ENCODE measurements at places on chromosomes 12 and 14.

DNA sequence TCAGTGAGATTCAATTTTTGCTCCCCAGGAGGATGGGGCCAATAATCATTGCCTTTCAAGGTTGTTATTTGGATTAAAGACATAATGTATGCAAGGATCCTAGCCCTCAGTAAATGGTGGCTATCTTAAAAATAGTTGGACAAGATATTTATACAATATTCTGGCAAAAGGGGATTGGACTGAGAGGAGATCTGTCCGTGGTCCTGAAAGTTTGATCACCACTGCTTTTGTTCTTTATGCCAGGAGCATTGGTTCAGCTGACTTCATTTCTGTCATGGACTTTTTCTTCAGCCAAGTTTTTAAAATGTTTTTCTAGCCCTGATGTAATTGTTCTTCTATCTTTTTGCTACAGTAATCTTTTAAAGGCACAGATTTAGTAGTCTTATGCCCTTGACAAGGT lies 70.2 kb upstream of the TCL1A start:
- H3K27me3 ChIP-seq: no peaks in the 10 kb centered on the region
- H3K4me3 ChIP-seq: no peak overlapping the region
- no peak overlapping the region for H3K27ac ChIP-seq
- no peaks in the 10 kb centered on the region for H3K36me3 ChIP-seq
- DNase-seq: no peak

DNA sequence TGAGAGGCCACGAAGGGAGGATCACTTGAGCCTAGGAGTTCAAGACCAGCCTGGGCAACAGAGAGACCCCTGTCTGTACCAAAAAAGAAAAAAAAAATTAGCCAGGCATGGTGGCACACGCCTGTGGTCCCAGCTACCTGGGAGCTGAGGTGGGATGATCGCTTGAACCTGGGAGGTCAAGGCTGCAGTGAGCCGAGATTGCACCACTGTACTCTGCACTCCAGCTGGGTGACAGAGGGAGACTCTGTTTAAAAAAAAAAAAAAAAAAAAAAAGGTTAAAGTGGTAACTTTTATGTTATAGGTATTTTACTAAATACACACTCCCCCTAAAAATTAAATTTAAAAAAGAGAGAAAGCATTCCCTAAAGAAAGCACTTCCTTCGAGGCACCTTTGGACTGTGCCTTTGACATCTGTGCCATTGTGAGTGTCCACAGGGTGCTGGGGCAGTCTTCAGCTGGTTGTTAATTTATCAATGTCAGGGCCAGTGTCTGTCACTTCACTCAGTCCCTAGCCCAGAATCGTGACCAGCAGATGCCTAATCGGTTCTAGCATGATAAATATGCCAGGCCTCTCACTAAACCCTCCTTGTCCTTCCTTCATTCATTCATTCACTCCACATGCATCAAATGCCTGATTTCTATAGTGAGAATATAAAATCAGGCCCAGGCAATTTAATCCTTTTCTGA lies 63.1 kb downstream of the B4GALNT3 start:
- H3K4me1 ChIP-seq: no peaks in the 10 kb centered on the region
- no peak overlapping the region for H3K27ac ChIP-seq
- no peak overlapping the region for H3K4me3 ChIP-seq
- no peak for DNase-seq

- DNase-seq: no peak
- H3K27me3 ChIP-seq: peaks cover 4% of the 10 kb centered on the region
- H3K36me3 ChIP-seq: no peaks in the 10 kb centered on the region
Measured at GRCh38 chr12:106632797-106633450, 50.1 kb downstream of the RFX4 start.

GRCh38 chr14:25044106-25044698 lies 5.7 kb downstream of the STXBP6 start:
- peaks cover 21% of the 10 kb centered on the region for H3K27me3 ChIP-seq
- no peak for DNase-seq
- H3K4me3 ChIP-seq: no peak overlapping the region
- H3K4me1 ChIP-seq: no peaks in the 10 kb centered on the region

DNA sequence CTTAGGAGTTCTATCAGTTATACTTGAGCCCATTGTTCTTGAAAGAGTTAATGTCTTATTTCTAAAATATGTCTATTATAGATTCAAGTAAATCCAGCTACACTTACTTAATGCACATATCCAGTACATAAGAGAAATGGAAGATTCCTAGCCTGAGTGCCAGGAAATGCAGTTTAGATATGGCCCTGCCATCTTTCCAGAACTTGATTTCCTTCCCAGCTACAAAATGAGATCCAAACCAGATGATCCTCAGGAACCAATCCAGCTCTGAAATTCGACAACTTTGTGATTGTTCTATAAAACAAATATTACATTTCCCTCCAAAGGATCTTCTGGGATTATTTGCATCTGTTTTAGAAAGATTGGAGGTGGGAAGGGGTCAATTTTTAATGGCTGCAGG lies 317.3 kb upstream of the GARIN6 start:
- DNase-seq: no peak
- no peak overlapping the region for H3K27ac ChIP-seq
- no peaks in the 10 kb centered on the region for H3K4me1 ChIP-seq
- no peaks in the 10 kb centered on the region for H3K27me3 ChIP-seq
- no peak overlapping the region for H3K4me3 ChIP-seq

- H3K4me3 ChIP-seq: peak overlapping the region; percentile 76
- peak overlapping the region; percentile 98 for H3K27ac ChIP-seq
- no peaks in the 10 kb centered on the region for H3K27me3 ChIP-seq
- H3K4me1 ChIP-seq: peaks cover 88% of the 10 kb centered on the region
- peaks cover 53% of the 10 kb centered on the region for H3K36me3 ChIP-seq
- no peak for DNase-seq
Measured at GRCh38 chr14:61344437-61345150, 23.2 kb downstream of the PRKCH start.

- no peak overlapping the region for H3K4me3 ChIP-seq
- peaks cover 46% of the 10 kb centered on the region for H3K4me1 ChIP-seq
- no peaks in the 10 kb centered on the region for H3K27me3 ChIP-seq
- peaks cover 53% of the 10 kb centered on the region for H3K36me3 ChIP-seq
Measured at GRCh38 chr12:104538891-104539462, 82.2 kb downstream of the CHST11 start.

All from T-helper 2 cell treated with Interferon-gamma antibody and Interleukin-4, amounts not matched to agents 5 μg/mL and 100 μg/mL, for 36 hours (primary cell).